ENCODE measurements at places on chromosomes 13 and 19.

DNA sequence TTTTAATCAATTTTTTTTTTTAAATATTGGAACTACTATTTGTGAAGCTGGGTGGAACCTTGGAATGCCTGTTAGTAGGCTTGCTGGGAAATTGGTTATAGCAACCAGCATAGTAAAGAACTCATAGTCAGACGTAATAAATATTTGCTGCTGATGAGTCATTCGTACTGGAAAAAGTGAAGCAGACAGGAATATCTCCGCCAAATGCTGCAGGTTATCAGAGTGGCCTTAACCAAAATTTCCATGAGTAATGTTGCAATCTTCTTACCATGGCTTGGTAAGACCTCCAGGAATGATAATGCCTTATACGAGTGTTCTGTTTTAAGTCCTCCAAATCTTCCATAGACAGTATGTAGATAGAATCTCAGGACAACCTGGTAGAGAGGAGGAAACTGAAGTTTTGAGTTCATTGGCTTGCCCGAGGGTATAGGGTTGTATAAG is 34.2 kb downstream of the MBNL2 start:
- DNase-seq: peak; percentile 75

- no peak for DNase-seq
These were observed 81.4 kb upstream of the GPC6 start for GRCh38 chr13:93145199-93145598.

DNA sequence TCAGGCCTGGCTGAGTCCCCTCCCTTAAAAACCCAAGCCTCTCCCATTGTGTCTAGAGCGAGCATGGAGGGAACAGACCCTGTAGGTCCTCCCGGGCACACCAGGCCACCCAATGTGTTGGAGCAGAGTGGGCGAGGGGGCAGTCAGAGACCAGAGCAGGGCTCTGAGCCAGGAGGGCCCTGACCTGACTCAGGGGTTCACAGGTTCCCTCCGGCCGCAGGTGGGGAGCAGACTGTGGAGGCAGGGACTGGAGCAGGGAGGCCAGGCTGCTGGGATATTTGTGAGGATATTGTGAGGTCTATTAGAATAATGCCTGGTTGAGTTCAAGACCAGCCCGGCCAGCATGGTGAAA is 1.6 kb upstream of the TYROBP start:
- DNase-seq: no peak

DNA sequence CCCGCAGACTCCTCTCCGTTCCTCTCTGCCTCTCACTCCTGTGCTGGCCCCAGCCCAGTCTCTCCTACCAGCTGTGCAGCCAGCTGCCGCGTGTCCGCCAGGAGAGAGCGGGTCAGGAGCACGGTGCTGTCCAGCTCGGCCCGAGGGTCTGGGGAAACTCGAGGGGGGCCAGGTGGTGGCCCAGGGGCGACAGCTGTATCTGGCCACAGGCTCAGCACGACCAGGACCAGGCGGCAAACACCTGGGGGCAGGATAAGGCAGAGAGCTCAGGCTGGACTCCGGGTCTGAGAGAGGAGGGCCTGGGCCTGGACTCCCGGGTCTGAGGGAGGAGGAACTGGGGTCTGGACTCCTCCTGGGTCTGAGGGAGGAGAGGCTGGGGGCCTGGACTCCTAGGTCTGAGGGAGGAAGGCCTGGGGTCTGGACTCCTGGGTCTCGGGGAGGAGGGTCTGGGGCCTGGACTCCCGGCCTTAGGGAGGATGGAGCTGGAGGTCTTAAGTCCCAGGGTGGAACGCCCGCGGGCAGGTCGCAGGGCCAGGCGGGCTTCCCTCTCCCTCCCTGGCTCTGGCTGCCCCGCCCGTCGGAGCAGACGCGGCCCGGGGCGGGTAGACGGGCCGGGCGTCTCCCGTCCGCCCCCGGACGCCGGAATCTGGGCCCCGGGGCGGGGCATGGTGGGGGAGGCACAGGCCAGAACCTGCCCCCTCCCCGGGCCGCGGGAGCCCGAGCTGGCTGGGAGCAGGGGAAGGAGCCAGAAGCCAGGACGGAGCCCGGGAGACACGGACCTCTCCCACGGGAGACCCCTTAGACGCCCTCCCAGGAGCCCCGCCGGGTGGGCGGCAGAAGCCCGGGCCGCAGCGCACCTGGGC is 1.3 kb downstream of the IL11 start:
- DNase-seq: peak; percentile 78

GRCh38 chr13:73081256-73081915 is 22.6 kb downstream of the KLF5 start:
- peak; percentile 60 for DNase-seq

DNA sequence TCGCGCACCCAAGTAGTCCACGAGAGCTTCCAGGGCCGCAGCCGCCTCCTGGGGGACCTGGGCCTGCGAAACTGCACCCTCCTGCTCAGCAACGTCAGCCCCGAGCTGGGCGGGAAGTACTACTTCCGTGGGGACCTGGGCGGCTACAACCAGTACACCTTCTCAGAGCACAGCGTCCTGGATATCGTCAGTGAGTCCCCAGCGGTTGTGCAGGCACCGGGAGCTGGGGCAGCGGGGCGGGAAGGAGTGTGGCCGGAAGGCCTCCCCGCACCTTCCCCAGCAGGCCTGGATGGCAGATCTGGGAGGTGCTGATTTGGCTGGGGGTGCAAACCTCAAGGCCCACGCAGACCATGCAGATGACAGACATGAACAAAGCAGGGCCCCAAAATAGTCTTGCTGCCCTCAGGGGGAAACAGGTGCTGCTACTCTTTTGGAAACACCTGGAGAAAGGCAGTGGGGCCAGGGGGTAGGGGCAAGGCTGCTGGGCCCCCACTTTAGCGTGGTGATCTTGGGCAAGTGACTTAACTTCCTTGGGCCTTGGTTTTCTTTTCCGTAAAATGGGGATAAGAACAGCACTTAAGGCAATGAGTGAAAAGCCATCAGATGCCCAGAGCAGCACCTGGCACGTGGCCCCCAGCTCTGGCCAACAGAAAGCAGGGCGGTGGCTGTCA is 4.0 kb downstream of the MAG start:
- no peak for DNase-seq

DNA sequence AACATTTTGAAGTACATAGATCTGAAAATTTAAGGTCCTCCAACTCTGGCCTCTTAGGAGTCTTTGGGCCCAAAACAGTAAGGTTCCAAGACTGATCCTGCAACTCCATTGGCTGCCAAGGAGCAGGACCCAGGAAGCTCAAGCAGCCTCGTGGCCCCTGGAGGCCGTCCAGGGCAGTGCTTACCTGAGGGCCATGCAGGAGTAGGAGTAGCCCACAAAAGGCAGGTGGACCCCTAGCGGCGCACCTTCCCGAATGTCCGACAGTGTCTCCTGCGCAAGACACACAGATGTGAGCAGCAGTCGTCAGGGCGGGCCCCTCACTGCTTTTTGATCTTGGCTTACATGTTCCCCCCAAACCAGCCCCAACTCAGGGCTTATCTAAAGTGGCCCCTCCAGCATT is 5.7 kb upstream of the SIX5 start:
- DNase-seq: peak; percentile 84
